ENCODE measurements at places on chromosomes 12 and 14.

DNA sequence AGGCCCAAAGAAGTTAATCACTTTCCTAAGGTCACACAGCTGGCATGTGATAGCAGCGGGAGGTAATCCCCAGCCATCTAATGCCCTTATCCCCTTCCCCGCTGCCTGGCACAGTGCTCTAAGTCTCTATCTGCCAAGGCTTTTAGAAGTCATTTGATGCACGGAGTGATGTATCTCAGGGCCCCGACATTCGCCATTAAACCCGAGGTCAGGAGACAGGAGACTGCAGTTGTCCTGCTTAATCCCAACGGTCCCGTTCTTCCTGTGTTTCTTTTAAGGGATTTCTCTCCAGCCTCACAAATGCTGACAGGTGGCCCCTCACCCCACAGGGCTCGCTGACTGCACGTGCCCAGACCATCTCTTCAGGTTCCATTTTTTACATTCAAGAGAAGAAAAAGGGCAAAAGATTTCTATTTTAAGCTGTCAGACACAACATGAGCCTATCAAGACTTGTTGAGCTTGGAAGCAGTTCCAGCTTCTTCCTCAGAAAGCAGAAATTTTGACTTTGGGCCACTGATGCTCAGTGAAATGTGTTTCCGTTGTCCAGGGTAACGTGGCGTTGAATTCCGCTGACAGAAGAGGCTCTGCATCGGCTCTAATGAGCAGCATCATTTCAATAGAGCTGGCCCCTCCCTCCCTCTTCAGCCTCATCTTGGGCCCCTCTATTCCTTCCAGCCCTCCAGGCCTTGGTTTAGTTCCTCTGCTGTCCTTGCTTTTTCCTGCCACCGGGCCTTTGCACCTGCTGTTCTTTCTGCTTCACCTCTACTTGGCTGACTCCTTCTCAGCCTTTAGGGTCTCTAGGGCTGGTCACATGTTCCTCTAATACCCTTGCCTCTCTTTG is 171.5 kb downstream of the CHST11 start:
- no peak for DNase-seq

DNA sequence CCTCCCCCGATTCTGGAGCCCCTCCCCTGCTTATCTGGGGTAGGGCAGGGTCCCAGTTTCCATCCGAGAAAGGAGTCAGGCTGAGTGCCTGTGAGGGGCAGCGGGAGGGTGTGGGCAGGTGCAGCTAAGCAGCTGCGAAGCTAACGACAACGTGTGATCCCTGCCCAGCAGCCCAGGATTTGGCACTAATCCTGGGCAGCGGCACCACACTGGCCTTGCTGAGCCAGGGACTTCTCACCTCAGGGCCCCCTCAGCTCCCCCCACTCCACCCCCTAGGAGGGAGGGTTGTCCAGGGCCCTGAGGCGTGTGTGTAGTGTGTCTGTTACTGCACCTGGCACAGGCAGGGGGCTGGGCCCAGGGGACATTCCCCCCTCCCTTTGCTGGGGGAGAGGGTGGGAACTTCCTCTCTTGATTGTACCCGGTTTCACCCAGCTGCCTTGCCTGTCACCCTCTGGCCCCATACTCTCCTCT is 1.8 kb downstream of the SMIM41 start:
- peak; percentile 12 for DNase-seq

DNA sequence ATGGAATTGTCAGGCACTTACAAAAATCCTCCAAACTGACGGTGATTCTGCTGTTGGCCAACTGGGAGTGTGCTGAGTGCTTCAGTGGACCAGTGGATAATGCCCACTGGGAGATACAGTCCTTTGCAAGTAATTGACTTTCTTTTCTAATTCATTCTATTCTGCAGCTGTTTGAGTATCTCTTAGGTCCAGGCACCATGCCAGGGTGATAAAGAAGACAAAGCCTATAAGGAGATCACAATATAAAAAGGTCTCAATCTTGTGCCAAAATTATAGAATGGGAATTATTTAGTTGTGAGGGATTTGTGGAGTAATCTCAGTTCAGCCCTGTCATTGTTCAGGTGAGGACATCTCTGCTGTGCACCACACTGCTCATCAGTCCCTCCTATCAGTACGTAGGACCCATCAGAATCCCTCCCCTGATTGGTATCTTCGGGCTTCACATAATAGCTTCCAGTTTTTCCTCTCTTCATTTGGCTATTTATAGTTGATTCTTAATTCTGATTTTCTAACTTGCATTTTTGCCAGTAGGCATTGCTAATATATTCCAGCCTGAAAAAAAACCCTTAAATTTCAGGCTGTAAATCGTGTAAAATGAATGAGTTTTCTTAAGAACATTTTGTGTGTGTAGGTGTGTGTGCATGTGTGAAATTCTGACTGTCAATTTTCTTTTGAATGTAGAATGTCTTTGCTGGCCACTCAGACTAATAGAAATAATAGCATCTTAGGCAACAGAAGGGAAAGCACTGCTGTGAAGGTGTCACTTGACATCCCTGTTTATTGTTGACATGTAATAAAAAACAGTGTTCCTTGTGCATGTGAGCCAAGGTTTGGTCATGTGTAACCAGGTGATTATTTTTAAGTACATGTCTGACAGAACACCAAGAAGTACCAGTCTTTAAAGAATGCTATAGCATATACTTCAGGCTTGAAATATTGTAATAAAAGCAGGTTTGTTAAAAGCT is 457.6 kb upstream of the RGS6 start:
- no peak for DNase-seq

DNA sequence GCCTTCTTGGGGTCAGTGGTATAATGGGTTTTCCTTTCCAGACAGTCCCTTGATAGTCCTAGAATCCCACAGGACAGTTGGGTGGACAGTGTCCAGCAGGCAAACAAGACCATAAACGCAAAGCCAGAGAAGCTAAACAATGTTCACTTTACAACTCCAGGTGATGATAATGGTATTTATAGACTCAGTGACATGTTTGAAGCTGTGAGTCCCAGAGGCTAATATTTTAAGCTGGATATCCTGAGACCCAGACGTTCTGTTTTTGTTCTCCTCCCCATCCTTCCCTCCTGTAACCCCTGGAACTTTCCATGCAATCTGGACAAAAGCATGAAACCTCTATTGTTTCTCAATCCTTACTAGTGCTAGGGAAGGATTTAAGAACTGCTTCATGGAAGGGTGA is 121.0 kb downstream of the ZFP36L1 start:
- no peak for DNase-seq

- DNase-seq, result no peak
These were observed 118.6 kb downstream of the CRACR2A start for GRCh38 chr12:3634348-3634747.

DNA sequence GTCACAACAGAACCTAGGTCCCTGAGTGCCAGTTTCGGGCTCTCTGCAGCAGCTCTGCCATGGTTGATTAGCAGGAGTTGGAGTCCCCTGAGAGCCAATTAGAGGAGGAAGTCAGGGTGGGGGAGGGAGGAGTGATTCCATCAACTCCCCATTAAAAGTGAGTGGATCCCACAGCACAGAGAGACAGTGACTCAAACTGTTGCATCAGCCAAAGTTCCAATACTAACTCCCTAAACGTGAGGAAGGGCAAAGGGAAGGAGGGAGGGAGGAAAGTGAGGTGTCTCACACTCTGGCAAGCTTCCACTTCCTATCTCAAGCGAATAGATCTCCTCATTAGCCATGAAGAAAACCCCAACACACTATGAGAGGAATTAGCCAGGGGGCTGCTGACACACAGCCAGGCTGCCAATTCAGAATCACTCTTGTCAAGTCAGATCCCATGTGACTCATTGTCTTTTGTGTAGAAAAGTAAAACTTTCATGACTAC is 23.6 kb downstream of the OR11H4 start:
- DNase-seq, result no peak

- DNase-seq, result no peak
These were observed 1.8 kb downstream of the CPNE8 start for GRCh38 chr12:38903596-38903995.

- DNase-seq, result peak; percentile 49
These were observed 40.2 kb upstream of the EMP1 start for GRCh38 chr12:13156277-13156676.

GRCh38 chr12:20528208-20528607 is 159.9 kb downstream of the PDE3A start:
- DNase-seq, result no peak

DNA sequence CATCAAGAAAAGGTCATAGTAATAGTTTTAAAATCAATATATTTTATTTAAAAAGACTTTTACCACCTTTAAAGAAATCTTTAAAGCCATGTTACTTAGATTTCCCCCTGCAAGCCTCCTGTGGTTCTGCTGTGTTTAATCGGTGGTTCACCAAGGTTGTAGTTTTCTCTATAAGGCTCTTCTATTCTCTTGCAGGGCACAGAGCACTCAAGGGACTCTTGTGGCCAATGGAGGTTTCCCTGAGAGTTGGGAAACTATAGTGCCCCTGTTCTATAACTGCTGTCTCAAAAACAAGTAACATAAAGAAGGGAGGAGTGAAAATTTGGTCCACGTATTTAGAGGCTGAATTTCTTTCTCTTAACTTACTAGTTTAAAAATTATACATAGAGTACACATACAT is 25.0 kb downstream of the DACT1 start:
- DNase-seq, result no peak

- no peak for DNase-seq
These were observed 2.4 kb downstream of the TMPRSS12 start for GRCh38 chr12:50845021-50845647.

DNA sequence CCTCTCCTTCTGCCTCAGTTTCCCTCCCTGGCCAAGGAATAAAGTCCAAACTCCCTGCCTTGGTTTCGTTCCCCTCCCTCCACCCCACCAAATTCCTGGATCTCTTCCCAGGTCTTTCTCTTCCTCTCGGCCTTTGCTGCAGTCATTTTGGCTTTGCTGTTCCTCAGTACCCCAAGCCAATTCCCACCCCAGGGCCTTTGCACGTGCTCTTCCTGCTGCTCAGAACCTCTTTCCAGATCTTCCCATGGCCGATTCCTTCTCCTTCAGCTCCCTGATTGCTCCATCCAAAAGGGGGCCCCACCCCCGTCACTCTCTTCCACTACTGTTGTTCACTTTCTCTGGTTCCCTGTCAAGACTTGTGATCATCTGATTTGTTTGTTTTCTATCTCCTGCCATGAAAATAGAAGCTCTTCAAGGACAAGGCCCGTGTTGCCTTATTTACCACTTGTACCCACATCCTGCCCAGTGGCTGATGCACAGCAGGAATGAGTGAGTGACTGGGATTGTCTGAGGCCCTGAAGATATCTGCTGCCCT is 3.1 kb downstream of the HNF1A start:
- no peak for DNase-seq

DNA sequence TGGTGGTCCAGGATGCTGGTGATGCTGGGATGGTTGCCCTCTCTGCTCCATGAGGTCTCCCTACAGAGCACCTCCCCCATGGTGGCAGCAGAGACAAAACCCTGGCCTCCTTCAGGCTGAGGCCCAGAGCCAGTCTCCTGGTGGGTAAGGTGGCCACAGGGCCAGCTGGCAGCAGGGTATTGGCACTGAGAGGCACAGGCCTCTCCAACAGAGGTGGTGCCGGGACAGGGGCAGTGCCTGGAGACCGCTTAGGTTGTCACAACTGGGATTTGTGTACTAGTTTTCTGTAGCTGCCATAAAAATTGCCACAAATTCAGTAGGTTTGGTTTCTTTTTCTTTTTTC is 6.1 kb upstream of the MTA1 start:
- DNase-seq, result no peak

DNA sequence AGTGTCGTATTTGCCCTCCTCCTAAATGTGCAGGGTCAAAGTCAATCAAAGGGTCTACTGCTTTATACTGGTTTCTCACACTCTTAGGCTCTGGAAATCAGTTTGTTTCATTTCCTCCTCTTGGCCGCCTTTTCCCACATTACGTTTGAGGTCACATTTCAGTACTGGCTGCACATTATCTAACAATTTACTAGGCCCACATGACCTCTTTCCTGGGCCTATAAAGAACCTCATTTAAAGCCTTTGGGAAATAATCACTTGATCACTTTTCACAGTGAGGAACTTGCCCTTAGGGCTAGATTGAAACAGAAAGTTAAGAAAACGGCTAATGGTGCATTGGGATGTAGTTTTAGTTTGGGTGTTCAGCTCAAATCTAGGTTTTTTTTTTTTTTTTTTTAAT is 497.5 kb downstream of the RERGL start:
- DNase-seq, result no peak

GRCh38 chr12:79681008-79681590 is 9.7 kb downstream of the PAWR start:
- no peak for DNase-seq

GRCh38 chr12:104292872-104293794 is 10.4 kb upstream of the EID3 start:
- DNase-seq, result no peak

DNA sequence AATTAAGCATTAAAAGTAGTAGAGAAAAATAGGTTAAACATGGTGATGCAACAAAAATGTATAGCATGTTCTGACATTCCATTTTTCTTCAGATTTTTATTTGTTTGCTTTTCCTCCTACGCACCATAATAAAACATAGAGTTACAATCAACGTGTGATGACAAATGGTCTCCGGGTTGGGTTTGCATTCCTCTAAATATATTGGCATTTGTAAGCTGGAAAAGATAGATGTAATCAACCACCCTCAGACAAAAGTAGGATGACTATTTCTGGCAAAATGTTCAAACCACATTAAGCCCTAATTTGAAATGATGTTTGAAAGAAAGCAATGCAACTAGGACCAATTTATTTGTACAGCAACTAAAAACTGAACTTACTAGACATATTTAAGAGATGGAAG is 58.4 kb downstream of the SLC25A21 start:
- DNase-seq, result no peak

GRCh38 chr12:21573733-21574358 is 30.8 kb downstream of the GYS2 start:
- no peak for DNase-seq

GRCh38 chr12:15088105-15088504 is 115.3 kb downstream of the PDE6H start:
- DNase-seq, result no peak

- no peak for DNase-seq
These were observed 104.9 kb downstream of the PDZRN4 start for GRCh38 chr12:41293011-41293410.

DNA sequence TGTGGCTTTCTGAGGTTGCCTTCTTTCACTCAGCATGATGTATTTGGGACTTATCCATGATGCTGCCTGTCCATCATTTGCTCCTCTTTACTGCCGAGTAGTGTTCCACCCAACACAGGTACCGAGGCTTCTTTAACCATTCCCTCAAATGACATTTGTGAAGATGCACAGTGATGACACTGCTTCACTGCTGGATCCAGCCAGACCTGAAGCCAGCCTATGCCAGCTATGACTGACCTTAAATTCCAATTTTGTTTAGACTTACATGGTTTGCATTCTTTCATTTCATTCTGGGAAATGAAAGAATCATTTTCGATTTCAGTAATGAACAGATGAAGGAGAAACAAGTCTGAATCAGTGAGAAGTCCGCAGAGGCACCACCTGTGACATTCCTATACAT is 271.0 kb downstream of the AACS start:
- no peak for DNase-seq

GRCh38 chr12:41190338-41190737 is 2.2 kb downstream of the PDZRN4 start:
- DNase-seq, result peak; percentile 22

GRCh38 chr14:100263141-100263540 is 24.2 kb downstream of the YY1 start:
- no peak for DNase-seq
